ENCODE measurements at places on chromosomes 2 and 18. TPM values are rescaled to one million over a fixed set of nuclear protein-coding genes. Genes with fewer than 3 reads are reported as not detected.

- peak; percentile 25 for DNase-seq
Observed at GRCh38 chr2:204583773-204584172, 38.5 kb downstream of the PARD3B start.

GRCh38 chr2:69518841-69519240 lies 81.6 kb upstream of the NFU1 start:
- DNase-seq: no peak

DNA sequence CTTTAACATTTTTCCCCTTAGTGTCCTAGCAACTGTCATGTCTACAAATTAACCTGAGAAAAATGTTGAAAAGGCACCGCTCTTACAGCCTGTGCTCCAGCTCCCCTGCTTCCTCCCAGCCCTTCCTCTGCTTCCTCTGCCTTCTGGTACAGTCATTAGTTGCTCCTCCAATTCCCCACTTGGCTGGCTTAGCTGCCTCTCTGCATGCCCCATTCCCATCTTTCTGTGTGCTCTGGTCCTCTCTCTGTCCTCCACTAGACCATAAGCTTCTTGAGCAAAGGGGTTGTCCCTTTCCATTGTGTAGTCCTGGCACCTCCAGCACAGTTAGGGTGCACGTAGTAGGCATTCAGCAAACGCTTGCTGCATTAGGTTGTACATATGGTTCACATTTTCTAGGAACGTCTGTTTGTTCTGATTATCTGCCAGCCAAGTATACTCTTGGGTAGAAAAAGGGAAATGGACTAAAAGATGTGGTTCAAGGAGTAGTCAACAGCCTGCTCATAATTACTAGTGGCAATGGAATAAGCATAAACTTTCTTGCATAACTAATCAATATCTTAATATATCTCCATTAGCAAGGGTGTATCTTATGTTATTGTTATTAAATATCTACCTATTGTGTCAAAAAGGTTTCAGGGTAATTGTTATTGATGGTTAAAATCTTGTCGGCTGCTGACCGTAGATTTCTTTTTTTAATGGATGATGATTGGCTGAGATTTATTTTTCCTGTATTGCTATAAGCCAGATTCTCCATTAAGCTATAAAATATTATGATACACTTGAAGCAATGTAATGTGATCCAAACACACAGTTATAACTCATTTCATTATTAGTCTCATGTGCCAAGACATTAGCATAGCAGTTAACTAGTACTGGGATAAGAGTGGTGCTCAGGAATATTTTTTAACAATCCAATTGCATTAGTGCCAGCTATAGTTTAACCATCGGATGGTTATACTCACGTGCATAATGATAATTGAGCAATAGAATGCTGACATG lies 340.1 kb downstream of the SLC4A3 start:
- no peak for DNase-seq

- DNase-seq: no peak
Observed at GRCh38 chr2:169029341-169029740, 1.8 kb downstream of the ABCB11 start.

DNA sequence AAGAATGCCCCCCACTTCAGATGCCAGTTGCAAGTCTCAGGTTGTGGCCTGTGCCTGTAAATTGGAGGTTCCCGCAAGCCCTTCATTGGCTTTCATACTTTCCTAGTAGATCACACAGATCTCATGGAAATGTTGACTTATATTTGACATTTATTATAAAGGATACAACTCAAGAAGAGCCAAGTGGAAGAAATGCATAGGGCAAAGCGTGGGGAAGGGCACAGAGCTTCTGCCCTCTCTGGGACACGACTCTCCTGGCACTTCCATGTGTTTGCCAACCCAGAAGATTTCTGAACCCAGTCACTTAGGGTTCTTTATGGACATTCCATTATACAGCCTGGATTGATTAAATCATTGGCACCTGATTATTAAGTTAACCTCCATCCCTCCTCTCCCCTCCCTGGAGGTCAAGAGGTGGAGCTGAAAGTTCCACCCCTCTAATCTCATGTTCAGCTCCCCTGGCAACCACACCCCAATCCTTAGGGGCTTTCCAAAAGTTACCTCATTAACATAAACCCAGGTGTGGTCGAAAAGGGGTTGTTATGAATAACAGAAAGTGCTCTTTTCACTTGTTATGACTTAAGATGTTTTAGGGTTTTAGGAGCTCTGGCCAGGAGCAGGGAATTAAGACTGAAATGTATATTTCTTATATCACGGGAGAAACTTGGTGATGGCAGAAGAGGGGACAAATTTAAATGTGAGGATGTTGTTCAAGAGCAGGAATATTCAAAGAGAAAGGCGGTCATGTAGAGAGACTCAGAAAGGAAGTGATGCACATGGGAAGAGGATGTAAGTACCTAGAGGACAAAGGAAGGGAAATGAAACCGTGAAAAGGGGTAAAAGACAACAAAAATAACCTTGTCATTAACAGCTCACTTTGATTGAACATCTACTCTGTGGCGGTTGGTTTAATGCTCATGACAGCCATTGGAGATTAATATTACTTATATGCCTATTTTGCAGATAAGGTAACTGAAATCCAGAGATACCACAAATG lies 31.8 kb downstream of the SP100 start:
- no peak for DNase-seq

The RPRM gene
- total RNA-seq: not detected

DNA sequence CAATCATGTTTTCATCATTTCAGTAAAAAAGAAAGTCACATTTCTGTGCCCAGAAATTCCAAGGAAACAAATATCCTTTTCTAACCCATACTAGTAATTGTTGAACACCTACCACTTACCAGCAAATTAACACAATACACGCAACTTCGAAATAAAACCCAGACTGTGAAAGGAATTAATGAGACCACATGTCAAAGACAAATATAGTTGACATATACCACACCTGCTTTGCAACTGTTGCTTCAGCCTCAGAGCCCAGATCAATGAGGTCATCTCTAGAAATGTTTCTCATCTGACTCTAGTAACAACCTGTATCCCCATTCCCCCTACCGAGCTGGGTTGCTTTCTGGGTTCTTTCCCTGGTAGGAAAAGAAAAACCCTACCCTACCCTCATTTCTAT lies 52.6 kb downstream of the TRIP12 start:
- DNase-seq: no peak

GRCh38 chr2:182740701-182741100 lies 24.6 kb downstream of the DNAJC10 start:
- DNase-seq: no peak

DNA sequence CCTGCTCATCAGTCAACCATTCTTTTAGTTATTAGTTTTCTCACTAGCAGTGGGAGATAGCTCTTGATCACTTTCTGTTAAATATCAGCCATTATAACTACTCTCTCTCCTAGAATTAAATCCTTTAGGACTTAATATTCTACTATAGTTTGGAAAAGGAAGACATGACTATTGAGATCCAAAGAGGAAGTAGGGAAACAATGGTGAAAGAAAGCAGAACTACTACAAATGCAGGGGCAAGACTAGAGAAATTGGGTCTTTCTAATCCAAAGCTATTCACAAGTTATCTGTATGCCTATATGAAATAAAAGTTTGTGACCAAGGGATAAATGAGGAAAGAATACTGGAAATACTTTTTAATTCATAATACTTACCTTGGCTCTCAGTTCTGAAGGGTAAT lies 65.1 kb downstream of the SRBD1 start:
- no peak for DNase-seq

- DNase-seq: peak; percentile 46
Observed at GRCh38 chr18:28365411-28365831, 188.5 kb upstream of the CDH2 start.

DNA sequence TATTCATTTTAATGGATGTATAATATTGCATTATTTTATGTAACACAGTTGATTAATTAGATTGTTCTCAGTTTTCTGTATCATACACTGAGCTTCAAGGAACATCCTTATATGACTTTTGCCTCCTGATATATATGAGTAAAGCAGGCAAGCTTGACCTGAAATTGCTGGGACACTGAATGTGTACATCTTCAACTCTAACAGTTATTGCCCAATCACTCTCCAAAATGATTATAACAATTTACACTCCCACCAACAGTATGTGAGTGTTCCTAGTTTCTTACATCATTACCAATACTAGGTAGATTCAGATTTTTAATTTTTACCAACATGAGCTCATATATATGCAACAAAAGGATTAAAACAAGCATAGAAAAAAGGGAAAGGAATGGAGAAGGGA lies 379.4 kb downstream of the SETBP1 start:
- DNase-seq: peak; percentile 30

GRCh38 chr2:149002891-149003740 lies 35.4 kb upstream of the LYPD6B start:
- peak; percentile 65 for DNase-seq
